ENCODE measurements at places on chromosomes 5 and 9. TPM values are rescaled to one million over a fixed set of nuclear protein-coding genes. Genes with fewer than 3 reads are reported as not detected.

- DNase-seq = no peak
These were observed 359.9 kb downstream of the ICE1 start for GRCh38 chr5:5782402-5782801.

Gene BAAT
- total RNA-seq = not detected

Gene GPR150
- total RNA-seq = 0.26 TPM

Gene BARHL1
- total RNA-seq = not detected

DNA sequence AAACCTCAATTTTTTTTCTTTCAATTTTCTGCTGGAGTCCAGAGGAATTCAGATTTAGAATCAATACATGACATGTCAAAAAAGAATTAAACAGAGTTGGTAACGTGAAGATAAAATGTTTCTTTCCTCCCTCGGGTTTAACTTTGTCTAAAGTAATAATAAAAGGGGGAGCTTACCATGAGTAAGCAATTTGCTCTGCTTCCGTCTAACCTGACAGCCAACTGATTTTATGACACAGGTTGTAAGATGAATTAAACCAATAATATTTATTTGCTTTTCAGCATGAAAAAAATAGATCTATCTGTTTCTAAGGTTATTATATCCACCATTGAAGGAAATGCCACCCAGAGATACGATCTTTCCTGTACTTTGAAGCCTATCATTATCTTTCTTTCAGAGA lies 352.6 kb downstream of the OSTF1 start:
- no peak for DNase-seq

Gene SPATA6L
- 0.96 TPM for total RNA-seq

Gene GARNL3
- 3.5 TPM for total RNA-seq

DNA sequence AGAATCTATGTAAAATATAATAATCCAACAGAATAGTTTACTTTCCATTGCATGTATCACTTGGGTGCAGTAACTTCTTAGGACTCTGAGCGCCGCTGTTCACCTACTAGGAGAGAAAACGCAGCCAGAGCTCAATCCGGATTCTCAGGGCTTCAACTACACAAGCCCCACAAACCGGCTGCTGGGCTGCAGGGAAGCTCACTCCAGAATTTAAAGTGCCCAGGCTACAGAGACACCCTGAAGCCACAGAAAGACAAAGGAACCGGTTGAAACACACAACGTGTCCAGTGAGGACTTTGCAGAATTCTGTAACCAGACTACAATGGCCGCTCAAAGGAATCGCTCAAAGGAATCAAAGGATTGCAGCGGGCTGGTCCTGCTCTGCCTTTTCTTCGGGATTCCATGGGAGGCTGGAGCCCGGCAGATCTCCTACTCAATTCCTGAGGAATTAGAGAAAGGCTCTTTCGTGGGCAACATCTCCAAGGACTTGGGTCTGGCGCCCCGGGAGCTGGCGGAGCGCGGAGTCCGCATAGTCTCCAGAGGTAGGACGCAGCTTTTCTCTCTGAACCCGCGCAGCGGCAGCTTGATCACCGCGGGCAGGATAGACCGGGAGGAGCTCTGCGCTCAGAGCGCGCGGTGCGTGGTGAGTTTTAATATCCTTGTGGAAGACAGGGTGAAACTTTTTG lies at the start of gene PCDHGA10:
TSS of gene PCDHGA10 (plus strand) at position 134 of the 686 bp plus-strand sequence. CDS start at position 323, 189 bp downstream.
- DNase-seq = peak; percentile 33

GRCh38 chr9:18786911-18787650 lies 245.9 kb downstream of the SAXO1 start:
- no peak for DNase-seq
